NCI-H526 treated with DMSO at 0.1 percent for 48 hours (cell line): ENCODE measurements at places on chromosomes 12 and 14.

DNA sequence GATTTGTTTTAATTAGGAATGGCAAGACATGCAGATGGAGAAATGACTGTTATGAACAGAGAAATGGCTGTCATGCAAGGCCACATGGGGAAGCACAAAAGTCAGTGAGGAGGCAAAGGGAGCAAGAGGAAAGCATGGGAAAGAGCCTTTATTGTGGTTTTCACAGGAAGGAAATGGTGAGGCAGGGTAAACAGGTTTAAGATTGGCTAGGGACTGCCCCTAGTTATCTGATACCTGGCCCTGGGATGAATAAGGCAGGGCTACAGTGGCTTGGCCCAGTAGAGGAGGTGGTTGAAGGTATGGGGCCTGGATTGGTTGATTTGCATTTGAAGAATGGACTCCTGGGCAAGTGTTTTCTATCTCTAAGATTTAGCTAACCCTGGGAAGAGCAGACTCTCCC, 168.7 kb upstream of the CNOT2 start:
- no peak for DNase-seq

DNA sequence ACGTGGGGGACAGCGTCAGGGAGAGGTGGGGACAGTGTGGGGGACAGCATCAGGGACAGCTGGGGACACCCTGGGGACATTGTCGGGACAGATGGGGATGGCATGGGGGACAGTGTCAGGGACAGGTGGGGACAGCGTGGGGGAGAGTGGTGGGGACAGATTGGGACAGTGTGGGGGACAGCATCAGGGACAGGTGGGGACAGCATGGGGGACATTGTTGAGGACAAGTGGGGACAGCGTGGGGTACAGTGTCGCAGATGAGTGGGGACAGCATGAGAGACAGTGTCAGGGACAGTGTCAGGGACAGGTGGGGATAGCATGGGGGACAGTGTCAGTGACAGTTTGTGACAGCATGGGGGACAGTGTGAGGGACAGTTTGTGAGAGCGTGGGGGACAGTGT, 240.9 kb downstream of the TMEM121 start:
- DNase-seq = no peak

- DNase-seq = no peak
These were observed 148.9 kb downstream of the PCNX1 start for GRCh38 chr14:71056168-71056567.

DNA sequence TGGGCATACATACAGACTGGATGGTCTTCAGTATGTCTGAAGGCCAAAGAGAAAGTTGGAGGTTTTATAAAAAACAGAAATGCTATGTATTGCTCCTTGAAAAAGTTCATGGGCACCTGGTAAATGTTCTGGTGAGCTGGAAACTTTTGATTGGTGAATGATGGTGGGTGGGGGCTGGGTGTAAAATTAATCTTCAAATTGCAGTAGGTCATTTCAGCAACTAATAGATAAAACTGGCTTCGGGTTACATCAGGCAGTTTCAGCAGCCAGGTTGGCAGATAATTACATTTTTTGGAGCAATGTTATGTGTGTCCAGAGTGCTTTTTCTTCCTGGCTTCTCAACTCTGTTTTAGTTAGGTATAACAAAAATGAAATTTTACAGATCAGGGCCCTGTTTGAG, 35.3 kb downstream of the SDR9C7 start:
- DNase-seq = no peak

- DNase-seq = no peak
These were observed 98.9 kb downstream of the RERG start for GRCh38 chr12:15122344-15122743.

- no peak for DNase-seq
These were observed 40.2 kb downstream of the MYF5 start for GRCh38 chr12:80756875-80757274.
